Stimulated activated CD8-positive, alpha-beta memory T cell treated with anti-CD3 and anti-CD28 coated beads, Interleukin-7, amount 100 ng/mL, for 48 hours (primary cell): ENCODE measurements at places on chromosomes 3 and 15.

DNA sequence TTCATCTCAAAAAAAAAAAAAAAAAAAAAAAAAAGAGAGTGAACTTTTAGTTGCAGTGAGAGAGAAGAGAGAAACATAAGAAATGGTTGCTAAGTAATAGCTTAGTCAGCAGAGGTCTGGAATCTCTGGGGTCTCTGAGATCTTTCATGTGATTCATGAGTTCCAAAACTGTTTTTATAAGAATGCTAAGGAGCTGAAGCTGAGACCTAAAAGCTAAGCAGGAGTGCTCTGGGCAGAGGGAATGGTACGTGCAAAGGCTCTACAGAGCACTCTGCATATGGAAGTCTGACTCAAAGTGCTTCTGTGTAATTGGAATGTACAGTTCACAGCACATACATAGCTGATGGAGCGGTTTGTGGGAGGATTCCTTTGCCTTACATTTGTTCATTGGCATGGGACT lies 66.3 kb upstream of the LRIG1 start:
- no peak for DNase-seq

- no peak for DNase-seq
These were observed 86.1 kb downstream of the FOXP1 start for GRCh38 chr3:71497367-71497897.

DNA sequence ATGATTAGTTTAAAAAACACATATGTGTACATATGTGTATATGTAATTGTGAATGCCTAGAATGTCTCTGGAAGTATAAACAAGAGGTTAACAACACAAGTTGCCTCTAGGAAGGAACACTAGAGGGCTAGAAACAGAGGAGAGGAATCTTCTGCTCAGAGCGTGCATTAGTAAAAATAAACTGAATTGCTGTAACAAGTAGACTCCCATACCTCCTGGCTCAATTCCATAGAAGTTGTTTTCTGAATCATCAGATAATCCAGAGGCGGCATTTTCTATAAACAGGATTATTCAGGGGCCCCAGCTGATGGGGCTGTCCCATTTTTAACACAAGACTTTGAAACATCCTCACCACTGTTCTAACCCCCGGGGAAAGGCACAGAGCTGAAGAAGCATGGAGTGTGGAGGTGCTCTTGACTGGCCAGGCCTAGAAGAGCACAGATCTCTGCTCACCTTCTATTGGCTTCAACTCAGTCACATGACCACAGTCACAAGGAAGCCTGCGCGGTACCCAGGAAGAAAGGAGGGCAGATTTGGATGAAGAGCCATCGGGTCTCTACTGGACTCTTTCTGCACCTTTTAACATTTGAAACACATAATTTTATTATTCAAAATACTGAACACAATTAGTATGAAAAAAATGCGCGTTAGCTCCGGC lies 145.7 kb downstream of the TLE3 start:
- no peak for DNase-seq

DNA sequence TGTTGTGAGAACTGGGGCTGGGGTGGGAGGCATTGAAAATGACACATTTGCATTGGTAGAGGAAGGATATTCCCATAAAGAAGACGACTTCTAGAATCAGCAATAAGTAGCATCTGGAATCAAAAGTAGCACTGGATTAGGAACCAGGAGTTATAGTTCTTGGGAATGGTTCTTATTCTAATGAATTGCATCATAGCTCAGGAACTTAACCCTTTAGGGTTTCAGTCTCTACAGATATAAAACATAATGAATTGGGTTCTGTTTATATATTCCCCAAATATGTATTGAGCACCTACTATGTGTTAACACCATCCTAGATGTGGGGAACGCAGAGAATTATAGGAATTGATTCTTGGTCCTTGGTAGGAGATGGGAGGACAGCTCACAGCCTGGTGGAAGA lies 16.3 kb upstream of the SNRK start:
- DNase-seq, result no peak

DNA sequence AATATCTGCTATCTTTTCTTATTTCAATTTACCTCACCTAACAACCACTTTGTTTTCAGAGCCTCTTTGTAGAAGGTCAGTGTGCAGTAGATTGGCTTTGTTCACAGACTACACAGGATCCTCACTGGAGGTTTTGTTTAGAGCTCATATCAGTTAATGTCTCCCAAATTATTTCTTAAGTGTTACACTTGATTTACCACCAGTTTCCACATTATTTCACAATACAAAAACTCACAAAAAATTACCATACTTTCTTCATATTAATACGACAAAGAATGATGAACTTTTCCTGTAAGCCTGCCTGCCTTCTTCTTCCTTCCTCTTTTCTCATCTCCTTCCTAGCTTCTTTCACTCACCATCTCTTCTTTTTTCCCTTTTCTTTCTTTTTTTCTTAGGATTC lies 133.3 kb downstream of the ALCAM start:
- no peak for DNase-seq

DNA sequence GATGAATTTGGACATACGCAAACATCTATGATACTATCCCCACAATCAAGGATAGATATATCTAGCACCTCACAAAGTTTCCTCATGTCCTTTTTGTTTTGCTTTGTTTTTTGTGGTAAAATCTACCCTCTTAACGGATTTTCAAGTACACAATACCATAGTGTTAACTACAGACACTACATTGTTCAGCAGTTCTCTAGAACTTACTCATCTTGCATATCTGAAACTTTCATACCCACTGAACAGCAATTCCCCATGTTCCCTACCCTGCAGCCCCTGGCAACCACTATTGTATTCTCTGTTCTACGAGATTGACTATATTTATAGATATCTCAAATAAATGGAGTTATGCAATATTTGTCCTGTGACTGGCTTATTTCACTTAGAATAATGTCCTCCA lies 58.1 kb upstream of the TJP1 start:
- no peak for DNase-seq

- no peak for DNase-seq
These were observed 8.5 kb downstream of the SELENOT start for GRCh38 chr3:150611666-150612065.

DNA sequence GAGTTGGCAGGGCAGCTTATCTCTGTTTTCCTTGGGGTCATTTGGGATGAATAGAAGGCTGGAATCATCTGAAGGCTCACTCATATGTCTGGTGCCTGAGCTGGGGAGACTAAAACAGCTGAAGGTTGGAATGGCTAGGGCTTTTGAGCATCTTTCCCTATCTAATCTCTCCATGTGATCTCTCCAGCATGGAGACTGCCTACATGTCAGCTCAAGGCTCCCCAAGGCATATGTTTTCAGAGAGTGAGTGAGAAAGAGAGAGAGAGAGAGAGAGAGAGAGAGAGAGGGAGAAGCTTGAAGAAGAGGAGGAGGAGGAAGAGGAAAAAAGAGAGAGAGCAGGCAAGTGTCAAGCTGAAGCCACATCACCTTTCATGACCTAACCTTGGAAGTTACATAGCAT lies 143.4 kb downstream of the EBLN2 start:
- DNase-seq, result no peak

GRCh38 chr3:182782149-182782548 lies 11.2 kb upstream of the ATP11B start:
- no peak for DNase-seq

GRCh38 chr3:61733876-61734275 lies 172.5 kb downstream of the PTPRG start:
- DNase-seq, result no peak

DNA sequence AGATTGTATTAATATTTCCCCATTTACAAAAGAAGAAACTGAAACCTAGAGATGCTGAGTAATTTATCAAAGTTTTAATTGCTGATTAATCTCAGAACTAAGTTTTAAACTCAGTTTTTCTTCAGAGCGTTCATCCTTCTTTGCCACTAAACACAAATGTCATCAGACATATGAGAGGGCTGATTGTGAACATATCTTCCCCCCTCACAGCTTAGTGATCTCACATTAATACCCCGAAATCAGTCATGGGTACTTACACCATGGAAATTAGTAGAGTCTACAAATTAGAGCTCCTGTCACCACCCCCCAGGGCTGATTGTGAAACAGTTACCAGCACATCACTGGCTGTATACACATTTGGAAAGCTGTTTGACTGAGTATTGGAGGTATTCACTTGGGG lies 189.3 kb upstream of the SGO1 start:
- no peak for DNase-seq

DNA sequence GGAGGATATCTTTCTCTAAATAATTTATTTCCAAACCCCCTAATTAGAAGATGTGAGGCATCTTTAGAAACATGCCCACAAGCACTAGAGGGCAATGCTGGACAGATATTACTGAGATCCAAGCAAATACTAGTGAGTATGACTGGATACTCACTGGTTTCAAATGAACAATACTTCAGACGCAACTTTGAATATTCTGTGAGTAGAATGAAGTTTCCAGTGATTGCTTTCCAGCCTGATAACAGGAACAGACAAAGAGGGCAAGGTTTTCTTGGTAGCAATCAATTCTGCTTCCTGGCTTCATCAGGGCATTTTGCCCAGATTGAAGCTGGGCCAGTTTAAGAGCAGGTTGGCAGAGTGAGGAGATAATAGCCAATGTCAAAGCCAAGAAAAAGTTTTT lies 442.6 kb upstream of the PDZRN3 start:
- DNase-seq, result no peak

DNA sequence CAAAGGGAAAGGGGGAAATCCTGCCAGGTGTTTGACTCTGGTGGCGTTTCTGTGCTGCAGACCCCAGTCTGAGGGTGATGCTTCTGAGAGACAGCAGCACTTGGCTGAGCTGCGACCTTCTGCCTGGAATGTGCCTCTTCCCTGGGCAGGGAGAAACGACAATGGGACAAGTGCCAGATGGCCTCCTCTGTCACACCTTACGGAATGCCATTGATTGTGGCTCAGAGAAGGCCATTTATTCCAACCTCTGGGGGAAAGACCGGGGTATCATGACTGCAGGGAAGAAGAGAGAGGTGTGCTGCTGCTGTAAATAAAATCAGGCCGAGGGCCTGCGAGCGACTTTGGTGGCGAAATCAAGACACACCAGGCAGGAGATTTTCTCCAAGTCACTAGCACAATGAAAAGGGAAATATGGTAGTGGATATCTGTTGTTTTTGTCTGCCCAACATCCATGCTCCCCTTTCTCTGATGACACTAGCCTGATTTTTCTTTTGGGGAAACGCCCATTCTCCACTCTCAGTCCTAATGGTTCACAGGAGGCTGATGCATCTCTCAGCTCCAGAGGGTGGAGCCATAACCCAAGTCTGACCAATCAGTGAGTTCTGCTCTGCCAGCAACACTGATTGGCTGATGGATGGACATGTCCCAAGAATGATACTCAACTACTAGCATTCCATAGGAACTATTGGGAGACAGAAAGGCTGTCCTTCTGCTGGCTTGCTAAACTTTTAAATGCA lies 336.1 kb downstream of the FOXP1 start:
- no peak for DNase-seq
